ENCODE measurements at places on chromosomes 6 and 20.

GRCh38 chr6:125421836-125422235, 120.1 kb upstream of the HDDC2 start:
- no peak for DNase-seq

DNA sequence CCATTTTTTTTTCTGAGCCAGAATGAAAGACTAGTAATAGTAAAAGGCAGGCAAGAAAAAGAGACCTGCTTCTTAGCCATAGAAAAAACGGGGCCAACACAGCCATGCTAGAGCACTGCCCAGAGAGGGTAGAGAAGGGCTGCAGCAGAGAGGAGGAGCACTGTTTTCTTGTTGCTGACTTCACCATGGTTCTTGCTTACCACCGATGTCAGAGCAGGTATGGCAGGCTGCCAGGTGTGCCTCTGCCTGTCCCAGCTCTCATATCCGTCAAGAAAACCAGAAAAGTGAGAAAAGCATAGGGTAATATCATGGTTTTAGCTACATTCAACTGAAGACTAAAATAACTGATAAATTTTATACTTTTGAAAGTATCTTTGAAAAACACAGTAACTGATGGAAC, 60.7 kb downstream of the DTNBP1 start:
- no peak for DNase-seq

GRCh38 chr20:38343311-38344106, 2.8 kb upstream of the LBP start:
- no peak for DNase-seq

- DNase-seq = no peak
Observed at GRCh38 chr6:139540276-139540675, 165.8 kb upstream of the CITED2 start.

- no peak for DNase-seq
Observed at GRCh38 chr6:135922174-135922573, 70.7 kb downstream of the PDE7B start.

- DNase-seq = no peak
Observed at GRCh38 chr6:140253096-140253495, 878.6 kb upstream of the CITED2 start.

GRCh38 chr6:89353118-89353556, 615 bp upstream of the UBE2J1 start:
- DNase-seq = no peak

GRCh38 chr20:57988422-57988821, 240.0 kb downstream of the ANKRD60 start:
- no peak for DNase-seq

- no peak for DNase-seq
Observed at GRCh38 chr6:135054226-135054568, 425 bp downstream of the HBS1L start.

DNA sequence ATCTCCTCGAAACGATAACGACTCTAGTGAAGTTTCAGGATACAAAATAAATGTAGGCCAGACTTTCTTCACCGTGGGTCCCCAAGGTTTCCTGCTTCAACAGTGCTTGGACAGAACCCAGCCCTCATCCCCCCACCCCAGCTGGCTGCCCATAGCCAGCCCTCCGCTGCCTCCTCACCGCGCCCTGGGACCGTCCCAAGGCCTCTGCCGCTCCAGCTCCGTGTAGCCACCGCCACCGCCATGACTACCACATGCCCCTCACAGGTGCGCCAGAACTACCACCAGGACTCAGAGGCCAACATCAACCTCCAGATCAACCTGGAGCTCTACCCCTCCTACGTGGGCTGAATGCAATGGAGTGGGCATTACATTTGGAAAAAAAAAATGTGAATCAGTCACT, 42.2 kb upstream of the KIAA1586 start:
- DNase-seq = no peak

GRCh38 chr20:53865901-53866793, 204.2 kb downstream of the BCAS1 start:
- no peak for DNase-seq

DNA sequence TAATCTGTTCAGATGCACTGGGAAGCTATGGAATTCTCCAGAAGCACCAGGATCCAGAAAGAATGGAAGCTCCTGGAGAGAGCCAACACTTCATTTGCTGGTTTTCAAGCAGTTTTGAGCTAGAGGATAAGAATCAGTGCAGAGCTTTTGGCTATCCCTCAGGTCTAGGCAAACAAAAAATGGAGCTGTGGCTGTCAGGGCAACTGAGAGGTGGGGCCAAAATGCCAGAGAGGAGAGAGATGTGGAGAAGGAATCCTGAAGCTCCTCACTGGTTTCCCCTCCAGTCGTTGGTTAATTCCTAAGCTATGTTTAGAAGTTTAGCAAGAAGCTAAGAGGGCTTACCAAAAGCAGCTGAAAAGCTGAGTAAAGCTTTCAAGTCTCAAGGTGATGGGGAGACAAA, 294.2 kb upstream of the JARID2 start:
- DNase-seq = no peak

DNA sequence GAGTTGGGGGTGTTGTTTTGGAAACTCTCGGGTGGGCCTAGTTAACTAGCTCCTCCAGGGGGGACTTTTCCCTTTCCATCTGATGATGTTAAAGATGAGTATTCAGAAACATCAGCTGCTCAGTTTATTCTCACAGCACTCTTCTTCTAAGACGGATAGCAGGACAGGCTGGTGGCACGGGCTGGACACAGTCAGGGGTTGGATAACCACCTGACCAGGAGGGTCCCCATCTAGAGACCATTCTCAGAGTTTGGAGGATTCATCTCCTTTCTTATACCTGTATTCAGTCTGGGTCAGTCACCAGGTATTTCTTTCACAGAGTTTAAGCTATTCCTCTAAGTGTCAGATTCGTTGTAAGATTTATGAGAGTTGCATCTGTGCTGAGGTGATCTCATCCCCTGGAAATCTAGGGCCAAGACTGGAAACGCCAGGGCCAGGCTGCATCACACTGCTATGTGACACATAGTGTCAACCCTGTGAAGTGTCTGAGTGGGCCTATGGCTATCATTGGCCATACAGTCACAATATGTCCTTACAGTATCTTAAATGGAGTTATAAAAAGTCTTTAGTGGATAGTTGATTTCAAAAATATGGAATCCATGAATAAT, 111.7 kb downstream of the FAM50B start:
- no peak for DNase-seq

DNA sequence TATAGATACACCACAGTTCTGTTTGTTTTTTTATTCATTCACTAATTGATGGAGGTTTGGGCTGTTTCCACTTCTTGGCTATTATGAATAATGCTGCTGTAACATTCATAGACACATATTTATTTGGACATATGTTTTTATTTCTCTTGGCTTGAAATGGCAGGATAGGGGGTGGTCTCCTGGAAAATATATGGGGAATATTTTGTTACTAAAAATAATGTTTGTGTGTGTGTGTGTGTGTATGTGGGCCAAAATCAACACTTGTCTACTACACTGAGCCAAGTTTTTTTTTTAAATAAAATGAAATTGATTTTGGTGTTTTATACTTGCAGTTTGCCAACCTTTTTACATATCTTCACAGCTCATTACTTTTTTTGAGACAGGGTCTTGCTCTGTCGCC, 264.4 kb upstream of the SULF2 start:
- no peak for DNase-seq

- DNase-seq = no peak
Observed at GRCh38 chr6:130565696-130566095, 199.9 kb downstream of the TMEM200A start.

DNA sequence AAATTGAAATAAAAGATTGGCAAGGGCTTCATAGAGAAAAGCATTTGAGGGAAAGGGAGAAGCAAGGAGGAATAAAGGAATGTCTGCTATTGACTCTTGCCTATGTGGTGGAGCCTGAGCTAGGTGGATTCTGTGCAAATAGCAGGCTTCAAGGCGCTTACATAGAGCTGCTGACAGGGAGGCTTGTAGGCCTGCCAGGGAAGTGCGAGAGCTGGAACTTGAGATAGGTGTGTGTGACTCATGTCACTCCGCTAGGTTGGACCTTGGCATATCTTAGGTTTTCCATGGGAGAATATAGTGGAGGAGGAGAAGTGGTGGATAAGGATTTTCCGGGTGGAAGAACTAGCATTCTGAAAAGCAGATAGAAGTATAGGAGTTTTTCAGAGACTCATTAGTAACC, 14.0 kb downstream of the SNRNP48 start:
- no peak for DNase-seq

GRCh38 chr6:139852067-139852466, 477.6 kb upstream of the CITED2 start:
- no peak for DNase-seq

DNA sequence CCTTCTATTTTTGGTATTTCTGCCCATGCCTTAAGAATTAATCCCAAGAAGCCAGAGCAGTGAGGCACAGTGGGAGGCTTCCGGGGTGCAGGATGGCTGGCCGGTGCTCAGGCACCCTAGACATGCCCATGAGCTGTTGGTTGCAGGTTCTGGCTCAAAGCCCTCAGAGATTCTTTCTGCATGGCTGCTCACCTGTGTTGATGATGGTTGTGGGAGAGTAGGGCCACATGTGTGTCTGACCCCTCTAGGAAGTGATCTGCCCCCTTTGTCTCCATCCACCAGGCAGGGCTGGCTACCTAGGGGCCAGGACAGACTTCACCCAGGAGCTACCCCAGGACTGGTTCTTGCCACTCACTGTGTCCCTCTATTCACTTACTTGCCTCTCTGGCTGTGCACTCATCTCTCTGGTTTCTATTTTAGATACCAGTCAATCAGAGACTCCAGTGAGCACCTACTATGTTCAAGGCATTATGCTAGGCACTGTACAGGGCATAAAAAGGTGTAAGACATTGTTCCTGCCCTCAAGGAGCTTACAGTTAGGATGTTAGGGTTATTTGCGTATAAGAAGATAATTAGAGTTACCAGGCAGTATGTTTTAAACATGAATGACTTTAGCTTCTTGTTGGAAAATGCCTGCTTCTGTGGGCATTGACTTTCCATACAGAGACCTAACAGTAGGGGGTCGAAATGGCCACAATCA, 16.8 kb downstream of the CD83 start:
- no peak for DNase-seq

GRCh38 chr20:22673467-22673866, 89.1 kb upstream of the FOXA2 start:
- no peak for DNase-seq

DNA sequence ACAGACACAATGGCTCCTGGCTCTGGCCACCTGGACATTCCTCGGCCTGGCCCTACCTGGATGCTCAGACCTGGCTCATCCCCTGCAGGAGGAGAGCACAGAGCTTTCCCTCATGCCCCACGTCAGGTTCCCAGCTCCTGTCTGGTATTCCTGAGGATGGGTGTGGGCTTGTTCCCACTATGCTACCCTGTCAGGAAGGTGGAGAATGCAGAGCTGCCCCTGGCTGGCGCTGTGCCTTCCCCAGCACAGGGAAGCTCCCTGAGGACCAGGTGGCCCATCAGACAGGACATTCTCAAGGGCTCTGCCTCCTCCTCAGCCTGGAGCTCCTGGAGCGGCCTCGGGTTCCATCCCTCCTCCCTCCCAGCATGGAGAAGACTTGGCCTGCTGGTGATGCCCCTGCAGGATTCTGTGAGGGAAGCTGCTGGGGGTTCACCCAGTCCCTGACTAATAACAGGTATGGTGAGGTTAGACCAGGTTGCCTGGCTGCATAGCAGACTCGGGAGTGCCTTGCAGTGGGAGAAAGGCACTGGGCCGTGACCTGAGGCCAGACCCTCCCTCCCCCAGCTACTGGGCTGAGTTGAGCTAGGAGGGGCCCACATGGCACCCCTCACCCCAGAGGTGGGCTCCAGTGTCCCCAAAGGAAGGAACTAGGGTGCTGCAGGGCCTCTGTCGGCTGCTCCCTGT, 156.0 kb upstream of the MLN start:
- DNase-seq = no peak

GRCh38 chr6:7144872-7145584, 37.3 kb downstream of the RREB1 start:
- no peak for DNase-seq

DNA sequence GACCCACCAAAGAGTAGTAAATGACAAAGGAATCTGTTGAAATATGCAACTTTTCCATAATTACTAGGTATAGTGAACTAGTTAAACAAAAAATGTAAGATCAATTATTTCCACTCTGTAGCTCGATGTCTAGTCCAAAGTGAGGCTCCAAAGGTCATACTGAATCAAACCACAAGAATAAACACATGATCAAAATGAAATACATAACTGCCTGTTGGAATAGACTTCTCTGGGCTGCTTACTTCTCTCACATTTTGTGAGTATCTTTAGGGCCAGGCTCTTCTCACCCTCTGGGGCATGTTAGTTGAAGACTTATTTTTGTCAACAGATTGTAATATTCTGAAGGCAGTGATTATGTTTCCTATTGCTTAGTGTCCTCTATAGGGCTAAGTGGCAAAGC, 103.7 kb upstream of the TMEM170B start:
- DNase-seq = no peak

DNA sequence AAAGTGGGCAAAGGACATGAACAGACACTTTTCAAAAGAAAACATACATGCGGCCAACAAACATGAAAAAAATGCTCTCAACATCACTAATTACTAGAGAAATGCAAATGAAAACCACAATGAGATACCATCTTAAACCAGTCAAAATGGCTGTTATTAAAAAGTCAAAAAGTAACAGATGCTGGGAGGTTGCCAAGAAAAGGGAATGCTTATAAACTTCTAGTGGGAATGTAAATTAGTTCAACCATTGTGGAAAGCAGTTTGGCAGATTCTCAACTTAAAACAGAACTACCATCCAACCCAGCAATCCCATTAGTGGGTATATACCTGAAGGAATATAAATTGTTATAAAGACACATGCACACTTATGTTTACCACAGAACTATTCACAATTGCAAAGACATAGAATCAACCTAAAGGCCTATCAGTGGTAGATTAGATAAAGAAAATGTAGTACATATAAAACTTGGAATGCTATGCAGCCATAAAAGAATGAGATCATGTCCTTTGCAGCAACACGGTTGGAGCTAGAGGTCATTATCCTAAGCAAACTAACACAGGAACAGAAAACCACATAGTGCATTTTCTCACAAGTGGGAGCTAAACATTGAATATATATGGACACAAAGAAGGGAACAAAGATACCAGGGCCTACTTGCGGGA, 16.3 kb downstream of the CENPQ start:
- DNase-seq = no peak

- no peak for DNase-seq
Observed at GRCh38 chr20:32152421-32153155, 43.1 kb downstream of the TM9SF4 start.

GRCh38 chr6:13063300-13063918, 264.9 kb downstream of the TBC1D7 start:
- no peak for DNase-seq

GRCh38 chr6:14294270-14294951, 176.8 kb downstream of the CD83 start:
- no peak for DNase-seq

Measured in caudate nucleus (tissue), 63 donors.